ENCODE measurements at places on chromosomes 6 and 20.

DNA sequence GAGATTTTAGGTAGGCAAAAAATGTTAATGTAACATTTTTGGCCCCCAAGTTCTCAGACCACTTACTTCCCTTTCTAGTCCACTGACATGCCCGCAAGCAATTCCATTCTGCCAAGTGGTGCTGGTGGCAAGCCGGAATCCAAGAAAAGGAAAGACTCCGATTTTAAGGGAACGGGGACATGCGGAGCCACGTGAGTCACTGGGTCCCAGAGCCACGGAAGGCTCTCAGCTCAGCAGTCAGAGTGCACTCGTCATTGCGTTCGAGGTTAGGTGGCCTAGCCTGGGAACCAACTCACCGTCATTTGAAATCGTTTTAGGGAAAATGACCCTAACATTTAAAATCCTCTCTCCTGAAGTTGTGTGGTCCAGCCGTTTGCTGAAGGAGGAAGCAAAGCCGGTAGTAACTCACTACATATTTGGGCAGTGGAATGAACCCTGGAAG lies 711 bp upstream of the SIRT5 start:
- peak; percentile 29 for DNase-seq

DNA sequence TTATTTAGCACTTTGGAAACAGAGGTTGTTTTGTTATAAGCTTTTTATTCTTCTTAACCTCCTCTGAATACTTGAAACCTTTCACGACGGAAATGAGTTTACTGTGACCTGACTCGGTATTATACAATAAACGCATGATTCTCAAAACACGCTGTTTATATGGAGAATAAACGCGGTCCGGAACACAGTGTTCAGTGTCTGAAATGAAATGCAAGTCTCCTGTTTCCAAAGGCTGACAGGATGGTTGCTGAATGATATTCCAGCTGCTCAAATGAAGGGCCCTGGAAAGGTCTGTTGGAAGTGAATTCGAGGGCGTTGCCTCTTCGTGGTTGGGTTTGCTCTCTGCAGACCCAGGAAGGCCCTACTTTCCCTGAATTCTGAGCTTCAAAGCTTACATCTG lies 83.4 kb downstream of the RSPH3 start:
- no peak for DNase-seq

- DNase-seq, result no peak
Measured at GRCh38 chr6:75183099-75183541, 22.7 kb downstream of the COL12A1 start.

GRCh38 chr20:57288651-57289277 lies 22.3 kb upstream of the BMP7 start:
- DNase-seq, result no peak

DNA sequence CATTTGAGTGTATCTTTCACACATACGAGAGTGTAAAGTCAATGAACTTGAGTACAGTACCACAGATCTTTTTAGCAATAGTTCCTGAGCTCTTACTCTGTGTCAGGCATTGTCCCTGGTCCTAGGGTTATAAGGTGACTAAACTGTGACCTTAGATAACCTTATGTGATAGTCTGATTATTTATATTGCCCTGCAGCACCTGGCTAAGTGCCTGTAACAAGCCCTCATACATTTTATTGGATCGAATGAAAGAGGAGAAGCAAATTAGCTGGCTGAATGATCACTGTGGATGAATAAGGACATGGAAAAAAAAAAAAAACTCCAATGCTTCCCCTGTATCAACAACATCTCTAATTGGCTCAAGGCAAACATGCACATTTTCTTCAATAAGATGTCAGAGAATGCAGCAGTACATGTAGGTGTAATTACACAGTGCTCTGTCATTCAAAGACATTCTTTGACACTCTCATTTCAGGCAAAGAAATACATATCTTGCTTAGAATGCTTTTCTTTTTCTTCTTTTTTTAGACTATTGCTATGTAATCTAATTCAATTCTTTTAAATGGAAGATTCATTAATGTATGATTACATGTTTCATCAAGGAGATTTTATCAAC lies 153.4 kb downstream of the PHACTR1 start:
- no peak for DNase-seq

GRCh38 chr6:125120054-125120590 lies 33.5 kb upstream of the TPD52L1 start:
- DNase-seq, result no peak

DNA sequence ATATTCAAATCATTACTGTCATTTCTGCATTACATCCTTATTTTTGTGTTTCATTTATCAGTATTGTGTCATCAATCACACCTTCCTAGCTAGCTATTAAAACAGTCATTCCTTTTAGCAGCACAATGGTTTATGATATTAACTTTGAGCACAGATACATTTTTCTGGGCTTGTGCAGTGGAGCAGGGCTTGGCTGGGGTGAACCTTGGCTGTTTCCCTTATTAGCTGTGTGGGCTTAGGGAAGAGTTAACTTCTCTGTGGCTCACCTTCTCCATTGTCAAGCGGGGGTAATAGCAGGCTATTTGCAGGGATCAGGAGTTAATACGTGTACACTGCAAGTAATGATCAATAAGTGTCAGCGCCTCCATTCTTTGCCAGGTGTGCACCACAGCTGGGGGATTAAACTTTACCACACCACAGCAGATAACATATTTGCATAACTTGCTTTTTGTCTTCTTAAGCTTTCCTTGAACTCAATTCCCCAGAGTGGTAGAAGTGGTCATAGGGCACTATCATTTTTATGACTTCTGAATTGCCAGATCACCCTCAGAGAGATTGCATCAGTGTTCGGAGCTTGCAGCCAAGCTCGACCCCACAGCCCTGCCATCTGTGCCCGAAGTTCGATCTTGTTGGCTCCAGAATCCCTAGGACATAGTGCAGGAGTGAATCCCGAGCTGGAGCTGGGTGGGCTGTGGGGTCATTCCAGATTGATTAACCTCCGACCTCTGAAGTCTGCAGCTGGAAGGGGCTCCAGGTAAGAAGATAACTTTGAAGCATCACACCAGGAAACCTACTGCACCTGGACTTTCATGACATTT lies 1.5 kb upstream of the PYGB start:
- no peak for DNase-seq

DNA sequence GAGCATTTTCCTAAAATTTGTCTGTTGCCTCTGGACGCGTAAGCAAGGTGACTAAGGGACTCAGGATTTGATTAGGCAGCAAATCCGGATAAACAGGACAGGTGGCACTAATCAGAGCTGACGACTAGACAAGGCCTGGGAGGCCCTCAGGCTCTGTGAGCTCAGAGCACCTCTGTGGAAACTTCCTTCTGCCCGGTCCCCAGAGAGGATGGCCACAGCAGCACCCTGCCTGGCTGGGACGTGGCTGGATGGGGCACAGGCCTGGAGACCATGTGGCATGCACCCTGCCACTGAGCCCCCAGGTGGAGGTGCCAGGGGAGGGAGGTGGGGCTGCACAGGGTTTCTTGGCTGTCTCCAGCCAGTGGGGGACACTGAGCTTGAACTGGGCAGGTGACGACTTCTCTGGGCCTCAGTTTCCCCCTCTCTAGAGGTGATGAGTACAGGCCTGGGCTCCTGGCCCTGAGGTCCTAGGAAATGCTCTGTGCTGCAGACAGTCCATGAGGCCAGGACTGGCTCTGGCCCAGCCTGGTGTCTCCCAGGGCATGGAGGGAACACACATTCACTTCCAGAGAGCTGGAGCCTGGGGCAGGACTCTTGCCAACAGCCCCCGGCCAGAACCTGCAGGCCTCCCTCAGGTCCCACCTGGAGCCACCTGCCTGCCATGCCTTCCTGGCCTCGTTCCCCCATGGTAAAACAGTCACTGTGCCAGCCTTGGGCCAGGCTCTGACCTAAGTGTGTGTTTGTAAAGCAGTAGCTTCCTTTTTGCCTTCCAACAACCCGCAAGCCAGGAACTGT lies 39.6 kb upstream of the STX16 start:
- no peak for DNase-seq

- no peak for DNase-seq
Measured at GRCh38 chr6:113406048-113406695, 451.0 kb upstream of the MARCKS start.

DNA sequence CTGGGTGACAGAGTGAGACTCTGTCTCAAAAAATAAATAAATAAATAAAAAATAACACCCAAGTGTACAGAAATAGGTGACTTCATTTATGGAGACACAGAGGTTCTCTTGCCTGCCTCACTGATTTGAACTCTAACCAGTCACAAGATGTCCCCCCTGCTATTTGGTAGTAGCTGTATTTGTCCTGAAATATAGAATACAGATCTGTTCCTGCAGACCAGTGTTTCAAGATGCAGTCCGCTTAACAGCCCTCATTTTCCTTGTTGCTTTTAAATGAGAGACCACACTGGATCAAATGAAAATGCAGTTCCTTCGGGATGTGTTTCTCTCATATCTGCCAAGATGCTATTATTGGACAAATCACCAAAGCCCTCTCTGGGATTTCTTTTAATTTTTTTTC lies 7.6 kb downstream of the PLCB4 start:
- no peak for DNase-seq

GRCh38 chr6:126661646-126662045 lies 321.7 kb downstream of the CENPW start:
- DNase-seq, result no peak

GRCh38 chr6:45563041-45563440 lies 185.3 kb upstream of the SUPT3H start:
- no peak for DNase-seq

- DNase-seq, result no peak
Measured at GRCh38 chr20:35578469-35578868, 36.6 kb downstream of the ERGIC3 start.

DNA sequence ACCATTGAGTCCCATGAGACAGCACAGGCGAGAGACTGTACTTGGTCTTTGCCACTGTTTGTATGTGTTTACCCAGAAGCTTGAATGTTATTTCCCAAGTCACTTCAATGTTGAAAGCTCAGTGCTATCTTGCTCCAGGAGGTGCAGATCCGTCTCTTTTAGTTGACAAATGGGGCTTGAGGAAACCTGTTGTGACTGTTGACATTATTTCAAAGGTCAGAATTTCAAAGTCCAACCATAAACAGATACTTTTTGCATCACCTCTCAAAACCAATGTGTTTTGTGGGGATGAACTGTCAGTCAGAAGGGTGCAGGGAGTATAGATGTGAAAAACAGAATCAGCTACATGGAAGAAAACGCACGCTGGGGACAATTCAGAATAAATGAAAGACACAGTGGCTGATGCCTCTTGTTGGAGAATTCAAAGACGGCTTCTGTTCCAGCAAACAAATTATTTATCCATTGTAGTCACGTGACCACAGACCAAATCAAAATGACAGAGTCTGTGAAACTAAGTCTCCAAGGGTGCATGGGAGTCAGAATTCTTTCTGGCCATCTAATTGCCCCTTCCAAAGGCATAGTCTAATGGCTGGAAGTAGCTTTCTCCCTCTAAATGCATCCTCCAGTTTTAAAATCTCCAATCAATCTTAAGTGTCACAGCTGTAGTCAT lies 83.7 kb downstream of the MYLK4 start:
- DNase-seq, result no peak

DNA sequence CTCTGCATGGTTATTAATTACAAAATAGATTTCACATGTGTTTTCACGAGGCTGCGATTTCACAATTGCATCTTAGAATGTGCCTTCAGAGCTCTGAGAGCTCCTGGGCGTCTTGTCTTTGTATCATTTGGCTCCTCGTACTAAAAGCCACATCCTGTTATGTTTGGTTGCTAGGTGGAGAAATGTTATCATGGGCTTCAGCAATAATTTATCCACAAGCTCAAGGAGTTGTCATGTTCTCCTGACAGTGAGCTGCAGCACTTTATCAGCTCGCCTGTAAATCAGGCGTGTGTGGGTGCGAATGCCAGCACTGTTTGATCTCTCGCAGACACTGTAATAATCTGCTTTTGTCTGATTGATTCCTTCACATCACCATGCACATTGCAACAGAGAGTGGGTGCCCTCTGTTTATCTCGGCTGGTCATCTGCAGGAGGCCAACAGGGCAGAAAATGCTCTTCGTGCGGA lies 218.6 kb upstream of the ZFP64 start:
- peak; percentile 54 for DNase-seq

DNA sequence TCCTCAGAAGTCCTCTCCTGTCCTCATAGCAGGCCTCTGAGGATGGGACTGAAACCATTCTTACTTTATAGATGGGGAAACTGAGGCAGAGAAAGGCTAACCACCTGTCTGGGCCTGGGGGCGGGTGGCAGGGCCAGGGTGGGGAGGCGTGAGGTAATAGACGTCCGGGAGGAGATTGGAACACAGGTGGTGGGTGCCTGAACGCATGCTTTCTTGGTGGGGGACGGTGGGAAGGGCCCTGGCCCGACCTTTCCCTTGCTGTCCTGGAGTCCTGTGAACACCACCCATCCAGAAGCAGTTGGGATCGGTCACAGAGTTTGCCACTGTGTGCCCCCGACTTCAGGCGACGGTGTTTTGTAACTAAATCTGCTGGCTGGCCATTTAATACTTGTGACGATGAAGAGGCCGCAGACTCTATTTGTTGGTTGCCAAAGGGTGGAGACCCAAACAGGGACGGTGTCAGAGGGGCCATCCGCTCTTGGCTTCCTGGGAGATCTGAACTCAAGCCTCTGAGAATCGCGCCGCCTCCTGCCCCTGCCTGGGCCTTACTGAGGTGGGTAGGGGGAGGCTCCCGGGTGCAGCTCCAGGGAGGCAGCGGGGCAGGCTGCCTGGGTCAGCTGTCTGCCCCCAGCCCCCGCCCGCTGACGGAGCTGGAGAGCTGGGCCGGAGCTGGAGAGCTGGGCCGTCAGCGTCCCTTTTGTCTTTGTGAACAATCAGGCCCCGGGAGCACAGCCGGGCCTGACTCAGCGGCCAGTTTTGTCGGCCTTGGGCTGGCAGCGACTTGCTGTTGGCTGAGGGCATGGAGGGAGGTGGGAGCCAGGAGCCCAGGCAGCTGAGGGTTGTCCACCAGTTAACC lies 4.1 kb downstream of the RBM38 start:
- no peak for DNase-seq

DNA sequence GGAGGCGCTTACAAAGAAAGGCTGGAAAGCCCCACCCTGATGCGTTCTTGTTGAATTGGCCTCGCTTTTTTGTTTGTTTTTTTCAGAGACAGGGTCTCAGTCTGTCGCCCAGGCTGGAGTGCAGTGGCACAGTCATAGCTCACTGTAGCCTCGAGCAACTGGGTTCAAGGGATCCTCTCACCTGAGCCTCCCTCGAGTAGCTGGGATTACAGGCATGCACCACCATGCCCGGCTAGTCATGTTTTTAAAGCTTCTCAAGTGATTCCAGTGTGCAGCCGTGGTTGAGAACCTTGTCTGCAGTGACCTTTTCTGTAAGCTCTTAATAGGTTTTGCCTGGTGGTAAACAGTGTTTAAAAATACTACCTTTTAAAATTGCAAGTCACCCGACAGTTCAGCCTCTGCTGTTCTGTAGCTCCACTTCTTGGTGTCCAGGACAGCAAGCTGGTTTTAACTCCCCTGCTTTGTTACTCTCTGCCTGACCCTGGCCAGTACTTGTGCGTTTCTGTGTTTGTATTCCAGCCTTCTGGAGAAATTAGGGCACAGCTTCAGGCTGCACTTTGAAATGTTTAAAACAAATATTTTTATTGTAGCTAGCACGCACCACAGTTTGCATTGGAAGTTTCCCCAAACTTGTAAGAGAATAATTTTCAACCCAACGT lies 54.4 kb downstream of the KDM1B start:
- no peak for DNase-seq

GRCh38 chr20:11992426-11992825 lies 74.7 kb downstream of the BTBD3 start:
- no peak for DNase-seq

GRCh38 chr6:156839129-156839528 lies 62.0 kb downstream of the ARID1B start:
- no peak for DNase-seq
